NCI-H1694 treated with DMSO at 0.1 percent for 48 hours (cell line): ENCODE measurements at places on chromosomes 3 and 15.

GRCh38 chr3:56303487-56303886 lies 164.8 kb downstream of the ERC2 start:
- no peak for DNase-seq

- no peak for DNase-seq
Observed at GRCh38 chr15:90192961-90193786, 8.0 kb upstream of the SEMA4B start.

DNA sequence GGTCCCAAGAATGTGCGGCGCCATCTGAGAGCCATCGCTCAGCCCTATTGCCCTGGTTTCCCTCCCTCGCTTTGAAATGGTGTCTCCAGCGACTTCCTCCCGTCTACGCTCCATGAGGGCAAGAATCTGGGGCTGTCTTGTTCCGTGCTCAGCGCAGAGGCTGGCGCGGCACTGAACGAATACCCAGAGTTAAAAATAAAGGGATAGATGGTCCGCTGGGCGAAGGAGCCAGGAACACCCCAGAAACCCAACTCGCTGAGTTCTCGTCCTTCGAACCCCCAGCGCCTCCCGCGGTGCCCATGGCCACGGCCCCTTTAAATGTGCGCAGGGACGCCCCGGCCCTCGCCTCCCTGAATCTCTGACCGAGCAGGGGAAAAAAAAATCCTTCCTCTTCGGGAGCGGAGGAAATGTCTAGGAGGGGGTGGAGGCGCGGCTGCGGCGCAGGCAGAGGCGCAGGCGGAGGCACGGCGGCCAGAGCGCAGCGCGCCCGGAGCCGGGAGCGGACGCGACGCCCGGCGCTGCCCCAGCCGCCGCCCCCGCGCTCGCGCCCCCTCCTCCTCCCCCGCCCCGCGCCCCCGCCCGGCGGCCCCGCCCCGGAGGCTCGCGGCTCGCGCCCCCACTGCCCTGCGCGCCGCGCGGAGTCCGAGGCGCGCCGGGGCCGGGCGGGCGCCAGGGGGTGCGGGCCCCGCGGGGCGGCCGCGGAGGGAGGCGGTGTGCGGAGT lies 8.5 kb upstream of the FGD5 start:
- DNase-seq: no peak

DNA sequence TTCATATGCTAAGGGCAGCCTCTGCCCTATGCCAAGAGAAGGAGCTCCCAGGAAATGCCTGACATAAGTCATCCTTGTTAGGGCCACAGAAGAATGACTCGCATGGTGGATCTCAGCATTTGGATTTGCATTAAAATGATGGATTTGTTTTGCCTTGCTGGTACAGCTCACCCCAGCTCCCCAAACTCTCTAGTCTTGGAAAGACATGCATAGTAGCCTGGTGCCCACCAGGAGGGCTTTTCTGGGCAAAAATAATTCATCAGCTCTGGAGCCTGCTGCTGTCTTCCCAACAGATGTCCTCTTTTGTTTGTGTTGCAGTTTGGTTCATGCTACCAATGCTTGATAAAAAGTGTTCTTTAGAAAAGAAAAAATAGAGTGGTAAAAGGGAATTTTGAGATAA lies 833.0 kb downstream of the AGBL1 start:
- DNase-seq: peak; percentile 6
